ENCODE measurements at places on chromosomes 13 and 19.

DNA sequence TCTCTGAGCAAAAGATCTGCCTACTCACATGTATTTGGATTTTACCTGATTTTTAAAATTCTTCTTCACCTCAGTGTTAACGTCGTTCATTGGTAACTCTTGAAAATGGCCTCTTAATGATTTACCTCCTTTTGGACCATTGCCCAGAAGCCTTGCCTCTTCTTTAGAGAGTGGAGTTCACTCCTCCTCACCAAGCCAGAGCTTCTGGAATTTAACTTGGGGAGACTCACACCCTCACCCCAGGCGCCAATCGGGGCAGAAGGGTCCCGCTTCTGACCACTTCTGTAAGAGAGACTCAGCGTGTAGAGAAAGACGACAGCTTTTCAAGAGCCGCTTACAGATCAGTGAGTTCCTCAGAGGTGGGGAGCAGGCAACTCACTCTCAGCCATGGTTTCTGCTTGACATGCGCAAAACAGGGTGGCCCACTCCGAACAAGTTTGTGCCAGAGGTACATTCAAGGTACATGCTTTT lies 2.7 kb downstream of the PNMA8C start:
- no peak for DNase-seq

- DNase-seq, result no peak
These were observed 37.9 kb downstream of the NAXD start for GRCh38 chr13:110653271-110653670.

DNA sequence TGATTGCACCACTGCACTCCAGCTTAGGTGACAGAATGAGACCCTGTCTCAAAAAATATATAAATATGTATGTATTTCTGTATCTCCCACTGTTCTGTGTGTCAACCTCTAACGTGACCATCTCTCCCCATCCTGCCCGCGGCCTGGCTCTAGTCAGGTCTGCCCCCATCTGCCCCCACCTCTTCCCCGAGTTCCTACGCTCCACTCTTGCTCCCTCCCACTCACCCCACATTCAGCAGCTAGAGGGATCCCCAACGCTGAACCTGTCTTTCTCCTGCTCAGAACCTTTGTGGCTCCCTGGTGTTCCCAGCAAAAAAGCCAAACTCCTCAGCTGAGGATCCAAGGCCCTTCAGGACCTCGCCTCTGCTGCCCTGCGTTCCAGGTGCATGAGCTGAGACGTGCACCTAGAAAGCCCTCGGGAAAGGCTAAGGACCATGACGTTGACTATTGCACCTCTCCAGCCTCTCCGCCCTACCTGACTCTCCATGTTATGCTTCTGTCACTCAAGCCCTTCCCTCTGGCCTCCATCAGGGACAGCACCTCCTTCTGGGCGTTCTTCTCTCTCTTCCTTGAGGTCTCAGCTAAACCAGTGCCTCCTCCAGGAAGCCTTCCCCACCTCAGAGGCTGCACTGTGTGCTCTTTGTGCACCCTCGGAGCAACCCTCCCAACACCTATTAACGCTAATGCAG lies 18.1 kb downstream of the AKT2 start:
- DNase-seq, result no peak

DNA sequence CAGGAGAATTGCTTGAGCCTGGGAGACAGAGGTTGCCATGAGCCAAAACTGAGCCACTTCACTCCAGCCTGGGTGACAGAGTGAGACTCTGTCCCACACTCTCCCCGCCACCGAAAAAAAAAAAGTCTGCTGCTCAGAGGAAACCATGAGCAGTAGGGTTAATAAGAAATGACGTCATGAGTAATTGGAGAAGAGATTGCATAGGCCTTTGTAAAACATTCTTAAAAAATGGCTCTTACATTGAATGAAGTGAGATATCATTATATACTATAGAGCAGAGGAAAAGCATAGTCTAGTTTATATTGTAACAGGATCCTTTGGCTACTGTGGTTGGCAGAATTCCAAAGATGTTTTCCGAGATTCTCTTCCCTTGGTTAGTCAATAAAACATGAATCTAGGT lies 228.2 kb downstream of the PCDH20 start:
- DNase-seq, result no peak

Data from stimulated activated CD4-positive, alpha-beta T cell treated with anti-CD3 and anti-CD28 coated beads, Interleukin-4, amount 100 ng/mL, for 24 hours (primary cell).